ENCODE measurements at places on chromosomes 4 and X.

DNA sequence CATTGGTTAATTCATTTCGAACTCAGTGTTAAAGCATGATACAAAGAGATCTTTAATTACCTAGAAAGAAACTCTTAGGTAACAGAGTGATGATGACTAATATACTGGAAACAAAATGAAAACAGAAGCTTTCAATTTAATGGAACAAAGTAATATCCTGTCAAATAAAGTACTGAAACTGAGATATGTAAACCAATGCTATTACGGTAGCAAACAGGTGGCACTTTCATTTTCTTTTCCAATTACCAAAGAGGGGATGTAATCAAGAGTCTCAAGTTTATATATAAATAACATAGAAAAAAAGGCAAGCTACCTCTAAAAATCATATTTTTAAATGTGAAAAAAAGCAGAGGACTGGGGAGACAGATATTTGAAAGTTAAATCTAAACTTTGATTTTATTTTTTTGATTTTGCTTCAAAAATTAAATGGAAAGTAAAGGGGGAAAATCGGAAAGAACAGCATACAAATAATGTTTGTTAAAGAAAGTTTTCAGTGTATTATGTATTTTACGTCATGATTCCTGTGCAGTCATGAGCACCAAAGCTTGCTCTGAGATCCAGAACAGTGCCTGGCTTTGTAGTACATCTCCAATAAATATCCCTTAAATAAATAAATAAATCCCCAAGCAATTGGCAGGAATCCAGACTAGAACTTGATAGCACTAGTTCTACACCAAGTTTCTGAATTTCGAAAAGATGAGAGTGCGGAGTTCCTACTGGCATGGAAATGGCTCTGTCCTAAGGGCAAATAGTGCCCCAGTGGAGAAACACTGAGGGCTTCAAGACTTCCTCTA lies 25.0 kb upstream of the RAPGEF2 start:
- DNase-seq: peak; percentile 45

DNA sequence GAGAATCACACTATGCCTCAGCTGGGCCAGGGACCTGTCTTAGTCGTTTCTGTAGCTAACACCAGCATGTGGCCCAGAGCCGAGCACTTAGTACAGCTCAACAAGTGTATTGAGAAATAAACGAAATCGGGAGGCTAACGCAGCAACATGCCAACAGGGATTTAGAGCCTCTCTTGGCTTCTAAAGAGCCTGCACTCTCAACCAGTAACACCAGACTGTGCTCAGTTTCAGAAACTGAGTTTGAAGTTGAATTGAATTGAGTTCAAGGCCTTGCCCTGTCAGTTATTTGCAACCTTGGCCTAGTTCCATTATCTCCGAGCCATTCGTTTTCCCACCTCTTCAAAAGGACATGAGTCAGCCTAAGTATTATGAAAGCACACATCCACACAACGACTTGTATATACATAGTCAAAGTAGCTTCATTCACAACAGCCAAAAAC lies 71.3 kb upstream of the LDB2 start:
- DNase-seq: no peak

- DNase-seq: no peak
These were observed 347.8 kb downstream of the GRID2 start for GRCh38 chr4:92651536-92651935.

DNA sequence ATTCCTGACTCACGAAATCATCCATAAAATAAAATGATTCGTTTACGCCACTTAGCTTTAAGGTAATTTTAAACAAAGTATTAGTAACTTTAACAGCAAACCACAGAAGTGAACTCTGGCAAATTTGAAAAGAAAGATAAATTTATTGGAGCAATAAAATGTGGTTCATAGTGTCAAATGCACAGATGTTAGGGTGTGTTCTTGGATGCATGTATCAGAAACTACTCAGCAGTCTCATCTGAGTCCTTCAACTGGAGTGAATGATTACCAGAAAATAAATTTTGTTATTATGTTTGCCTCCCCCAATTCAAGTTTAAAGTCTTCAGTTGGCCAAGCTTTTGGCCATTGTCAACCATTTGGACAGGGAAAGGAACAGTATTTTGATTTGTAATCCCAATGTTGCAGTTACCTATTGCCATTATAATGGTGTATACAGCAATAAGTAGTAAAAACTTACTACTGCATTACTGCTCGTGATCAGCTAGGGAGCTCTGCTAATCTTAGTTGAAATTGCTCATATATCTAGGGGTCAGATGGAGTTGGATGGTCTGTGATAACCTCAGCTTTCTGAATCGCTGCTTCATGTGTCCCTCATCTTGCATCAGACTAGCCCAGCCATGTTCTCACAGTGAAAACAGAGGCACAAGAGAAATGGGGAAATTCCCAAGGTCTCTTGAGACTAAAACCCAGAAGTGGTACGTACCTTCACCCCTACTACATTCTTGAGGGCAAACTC lies 254.6 kb upstream of the KCNIP4 start:
- peak; percentile 46 for DNase-seq

DNA sequence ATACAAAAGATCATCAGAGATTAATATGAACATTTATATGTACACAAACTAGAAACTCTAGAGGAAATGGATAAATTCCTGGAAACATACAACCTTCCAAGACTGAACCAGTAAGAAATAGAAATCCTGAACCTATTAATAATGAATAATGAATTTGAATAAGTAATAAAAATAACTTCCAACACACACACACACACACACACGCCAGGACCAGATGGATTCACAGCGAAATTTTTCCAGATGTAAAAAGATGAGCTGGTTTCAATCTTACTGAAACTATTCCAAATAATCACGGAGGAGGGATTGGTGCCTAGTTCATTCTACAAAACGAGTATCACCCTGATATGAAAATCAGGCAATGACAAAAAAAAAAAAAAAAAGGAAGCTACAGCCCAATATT lies 1095.0 kb downstream of the FAT4 start:
- DNase-seq: no peak
